ENCODE measurements at places on chromosomes 5 and 9.

DNA sequence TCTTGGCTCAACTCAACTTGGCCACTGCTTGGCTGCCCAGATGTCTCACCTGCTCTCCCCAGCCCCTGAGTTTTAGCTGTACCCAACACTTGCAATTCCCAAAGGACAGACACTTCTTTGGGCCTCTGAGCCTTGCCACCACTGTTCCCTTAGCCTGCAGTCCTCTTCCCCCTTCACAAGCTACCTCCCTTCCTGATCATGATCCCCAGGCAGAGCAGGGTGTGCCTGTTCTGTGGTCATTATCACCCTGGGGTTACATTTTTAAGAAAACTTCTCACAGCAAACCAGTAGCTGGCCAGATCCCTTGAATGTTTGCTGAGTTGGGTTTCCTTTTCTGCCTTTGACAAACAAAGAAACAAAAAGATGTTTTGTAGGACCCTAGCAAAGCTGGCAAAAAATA lies 87.5 kb upstream of the PRRC1 start:
- DNase-seq = no peak

DNA sequence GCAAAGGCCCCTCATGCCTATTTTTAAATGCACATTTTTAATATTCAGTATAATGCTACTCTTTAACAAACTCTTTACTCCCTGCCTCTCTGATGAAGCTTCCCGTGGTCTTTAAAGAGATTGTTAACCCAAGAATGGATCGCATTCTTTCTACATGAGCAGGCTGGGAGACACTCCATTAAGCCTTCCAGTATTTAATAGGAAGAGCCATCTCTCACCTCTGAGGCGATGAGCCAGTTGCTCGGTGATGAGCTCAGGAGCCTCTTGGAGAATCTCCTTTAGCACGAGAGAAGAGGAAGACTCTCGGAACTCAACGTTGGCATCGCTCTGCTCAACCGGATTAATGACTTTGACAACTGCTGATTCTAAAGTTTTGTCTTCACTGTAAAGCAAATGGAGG lies 59.6 kb downstream of the PRUNE2 start:
- DNase-seq = no peak

DNA sequence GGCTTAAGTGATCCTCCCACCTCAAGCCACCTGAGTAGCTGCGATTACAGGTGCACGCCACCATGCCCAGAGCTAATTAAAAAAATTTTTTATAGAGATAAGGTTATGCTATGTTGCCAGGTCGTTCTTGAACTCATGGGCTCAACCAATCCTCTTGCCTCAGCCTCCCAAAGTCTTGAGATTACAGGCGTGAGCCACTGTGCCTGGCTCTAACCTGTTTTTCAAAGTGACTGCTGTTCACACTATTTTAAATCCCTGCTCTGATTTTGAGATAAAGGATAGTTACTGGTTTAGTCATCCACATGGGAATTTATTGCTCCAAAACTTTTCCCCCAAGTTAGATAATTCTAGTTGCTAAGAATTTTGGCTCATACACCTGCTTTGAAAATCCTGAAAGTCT lies 48.2 kb upstream of the MTMR12 start:
- DNase-seq = no peak

DNA sequence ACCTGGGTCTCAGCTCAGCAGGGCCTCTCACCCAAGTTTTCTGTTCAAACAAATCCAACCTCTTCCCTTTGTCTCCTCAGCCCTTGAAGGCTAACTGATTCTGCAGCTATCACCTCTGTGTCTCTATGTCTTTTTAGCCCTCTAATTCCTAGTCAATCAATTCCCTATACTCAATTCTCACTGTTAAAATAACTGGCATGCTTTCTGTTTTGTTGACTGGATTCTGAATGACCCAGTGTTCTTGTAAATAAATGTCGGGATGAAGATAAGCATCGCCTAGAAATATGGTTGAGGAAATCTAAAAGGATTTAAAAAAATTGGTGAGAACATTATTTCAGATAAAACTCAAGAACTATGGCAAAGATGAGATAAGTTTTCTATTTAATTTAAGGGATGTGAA lies 210.2 kb downstream of the ICE1 start:
- no peak for DNase-seq

GRCh38 chr9:72210522-72210921 lies 61.3 kb downstream of the GDA start:
- DNase-seq = no peak

DNA sequence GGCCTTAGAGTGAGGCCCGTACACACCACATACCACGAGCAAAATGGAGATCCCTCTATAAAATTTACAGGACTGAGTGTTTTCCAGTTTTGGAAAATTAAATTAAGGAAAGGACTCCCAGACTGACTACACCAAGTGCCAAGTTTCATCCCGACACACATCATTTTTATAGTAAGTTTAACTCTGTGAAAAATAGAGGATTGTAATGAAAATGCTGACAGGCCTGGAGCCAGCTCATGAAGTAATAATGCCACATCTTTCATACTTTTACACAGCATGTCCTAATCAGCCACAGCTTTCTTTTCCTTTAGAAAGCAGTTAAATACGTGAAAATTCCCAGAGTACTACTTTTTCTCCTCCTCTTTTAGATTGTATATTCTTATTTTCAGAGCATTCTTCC lies 169.2 kb downstream of the SAXO1 start:
- no peak for DNase-seq

DNA sequence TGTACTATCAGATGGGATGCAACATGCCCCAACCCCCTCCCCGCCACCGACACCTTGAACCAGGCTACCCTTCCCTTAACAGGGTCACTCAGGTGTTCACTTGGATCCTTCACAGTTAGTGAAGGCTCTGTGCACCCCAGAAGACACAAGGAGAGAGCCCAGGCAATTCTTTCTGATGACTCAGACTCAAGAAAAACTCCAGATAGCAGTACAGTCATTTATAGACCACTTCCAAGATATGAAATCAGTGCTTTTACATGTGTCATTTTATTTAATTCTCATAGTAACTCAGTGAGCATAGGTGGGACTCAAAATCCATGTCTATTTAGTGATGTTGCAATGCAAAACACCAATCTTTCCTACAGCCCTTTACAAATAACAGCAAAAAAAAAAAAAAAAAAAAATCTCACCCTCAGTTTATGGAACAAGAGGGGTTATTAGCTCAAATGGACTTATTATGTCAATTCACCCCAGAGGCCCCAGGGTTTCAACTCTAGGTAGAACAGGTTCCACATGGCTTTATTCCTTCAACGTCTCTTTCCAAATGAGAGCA lies 71.9 kb downstream of the FOXD1 start:
- no peak for DNase-seq

DNA sequence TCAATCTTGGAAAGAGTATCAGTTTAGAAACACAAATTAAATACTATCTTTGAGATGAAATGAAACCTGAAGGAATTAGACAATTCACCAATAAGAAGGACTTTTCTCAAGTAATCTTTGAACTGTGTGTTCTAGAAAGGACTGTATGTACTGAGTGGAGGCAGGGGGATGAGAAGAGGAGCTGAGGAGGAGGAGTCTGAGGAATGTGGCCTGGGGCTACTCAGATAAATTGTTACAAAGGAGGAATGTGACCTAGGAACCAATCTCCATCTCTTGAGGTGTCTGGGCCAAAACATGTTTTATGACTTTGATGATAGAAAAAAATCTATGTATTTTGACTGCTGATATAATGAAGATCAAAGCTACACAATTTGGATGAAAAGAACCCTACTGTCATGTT lies 124.3 kb upstream of the ANKRD55 start:
- DNase-seq = no peak

- no peak for DNase-seq
These were observed 63.6 kb downstream of the NIPBL start for GRCh38 chr5:36939969-36940858.

DNA sequence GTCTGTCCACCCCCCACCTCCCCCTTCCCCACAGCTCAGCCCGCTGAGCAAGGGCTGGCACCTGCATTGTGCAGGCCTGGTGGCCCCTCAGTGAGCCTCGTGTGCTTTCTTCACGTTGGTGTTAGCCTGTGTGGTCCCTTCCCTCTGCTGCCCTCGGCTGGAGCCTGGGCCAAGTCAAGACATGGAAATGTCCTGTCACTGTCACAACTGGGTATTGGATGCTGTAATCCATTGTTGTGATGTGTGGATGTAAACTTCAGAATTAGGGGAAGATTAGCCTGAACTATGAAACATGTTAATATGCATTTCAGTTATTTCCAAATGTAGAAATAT lies 103.9 kb downstream of the TRIO start:
- no peak for DNase-seq

- no peak for DNase-seq
These were observed 47.7 kb downstream of the PWWP2A start for GRCh38 chr5:160071516-160071915.
